ENCODE measurements at places on chromosomes 1 and 21. TPM values are rescaled to one million over a fixed set of nuclear protein-coding genes. Genes with fewer than 3 reads are reported as not detected.

DNA sequence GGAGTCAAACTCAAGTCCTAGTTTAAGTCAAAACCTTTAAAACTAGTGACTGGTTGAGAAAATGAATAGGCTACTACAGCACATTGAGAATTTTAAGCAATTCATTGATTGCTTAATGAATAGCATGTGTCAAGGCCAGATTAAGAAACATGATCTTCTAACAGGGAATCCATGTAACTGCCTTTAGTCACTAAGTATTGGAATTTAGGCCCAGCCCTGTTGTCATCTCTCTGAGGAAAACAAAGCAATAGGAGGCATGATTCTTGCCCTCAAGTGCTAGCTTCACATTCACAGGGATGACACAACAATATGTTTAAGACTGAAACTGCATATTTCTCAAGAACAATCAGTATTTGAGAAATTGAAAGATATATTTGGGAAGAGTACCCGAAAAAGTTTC is 70.0 kb upstream of the PTGS2 start:
- no peak overlapping the region for H3K27ac ChIP-seq
- H3K4me1 ChIP-seq: no peaks in the 10 kb centered on the region
- no peak for DNase-seq
- peaks cover under 1% of the 10 kb centered on the region for H3K27me3 ChIP-seq
- H3K36me3 ChIP-seq: no peaks in the 10 kb centered on the region
- H3K4me3 ChIP-seq: no peak overlapping the region

DNA sequence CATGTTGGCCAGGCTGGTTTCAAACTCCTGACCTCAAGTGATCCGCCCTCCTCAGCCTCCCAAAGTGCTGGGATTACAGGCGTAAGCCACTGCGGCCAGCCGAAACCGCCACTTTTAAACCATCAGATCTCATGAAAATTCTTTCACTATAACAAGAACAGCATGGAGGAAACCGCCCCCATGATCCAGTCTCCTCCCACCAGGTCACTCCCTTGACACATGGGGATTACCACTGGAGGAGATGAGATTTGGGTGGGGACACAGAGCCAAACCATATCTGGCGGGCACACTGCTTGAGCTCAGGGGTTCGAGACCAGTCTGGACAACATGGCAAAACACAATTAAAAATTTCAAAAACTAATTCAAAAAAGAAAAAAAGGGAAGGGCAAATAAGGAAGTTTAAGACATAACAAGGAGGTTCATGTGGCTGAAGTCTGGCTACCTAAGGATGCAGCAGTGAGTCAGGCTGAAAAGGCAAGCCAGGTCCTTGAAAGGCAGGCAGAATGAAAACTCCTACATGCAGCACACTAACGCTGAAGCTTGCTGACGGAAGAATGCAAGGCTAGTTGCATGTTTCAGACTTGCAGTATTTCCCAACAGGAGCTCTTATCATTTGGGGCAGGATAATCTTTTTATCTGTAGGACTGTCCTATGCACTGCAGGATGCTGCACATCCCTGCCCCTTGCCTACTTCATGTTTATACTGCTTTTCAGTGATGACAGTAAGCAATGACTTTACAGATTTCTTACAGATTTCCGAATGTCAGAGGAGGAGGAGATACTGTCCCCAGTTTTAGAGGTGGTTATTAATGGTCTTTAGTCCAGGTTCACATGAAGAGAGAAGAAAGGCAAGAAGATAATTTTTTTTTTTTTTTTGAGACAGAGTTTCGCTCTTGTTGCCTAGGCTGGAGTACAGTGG is 49.3 kb downstream of the FBXO42 start:
- H3K36me3 ChIP-seq: peaks cover 35% of the 10 kb centered on the region
- no peak overlapping the region for H3K27ac ChIP-seq
- no peak overlapping the region for H3K4me3 ChIP-seq
- no peaks in the 10 kb centered on the region for H3K27me3 ChIP-seq
- no peak for DNase-seq
- no peaks in the 10 kb centered on the region for H3K4me1 ChIP-seq

GRCh38 chr1:22216966-22217365 is 74.1 kb upstream of the WNT4 start:
- DNase-seq: no peak
- no peak overlapping the region for H3K4me3 ChIP-seq
- no peaks in the 10 kb centered on the region for H3K4me1 ChIP-seq
- H3K27ac ChIP-seq: no peak overlapping the region
- H3K36me3 ChIP-seq: no peaks in the 10 kb centered on the region

- H3K4me1 ChIP-seq: peaks cover 16% of the 10 kb centered on the region
- no peak for DNase-seq
- no peaks in the 10 kb centered on the region for H3K27me3 ChIP-seq
- no peaks in the 10 kb centered on the region for H3K36me3 ChIP-seq
These were observed 16.0 kb downstream of the TNFSF4 start for GRCh38 chr1:173191011-173191705.

GRCh38 chr1:107545056-107545577 is 404.3 kb downstream of the NTNG1 start:
- no peaks in the 10 kb centered on the region for H3K4me1 ChIP-seq
- H3K4me3 ChIP-seq: no peak overlapping the region
- no peaks in the 10 kb centered on the region for H3K27me3 ChIP-seq
- H3K36me3 ChIP-seq: no peaks in the 10 kb centered on the region
- no peak for DNase-seq

DNA sequence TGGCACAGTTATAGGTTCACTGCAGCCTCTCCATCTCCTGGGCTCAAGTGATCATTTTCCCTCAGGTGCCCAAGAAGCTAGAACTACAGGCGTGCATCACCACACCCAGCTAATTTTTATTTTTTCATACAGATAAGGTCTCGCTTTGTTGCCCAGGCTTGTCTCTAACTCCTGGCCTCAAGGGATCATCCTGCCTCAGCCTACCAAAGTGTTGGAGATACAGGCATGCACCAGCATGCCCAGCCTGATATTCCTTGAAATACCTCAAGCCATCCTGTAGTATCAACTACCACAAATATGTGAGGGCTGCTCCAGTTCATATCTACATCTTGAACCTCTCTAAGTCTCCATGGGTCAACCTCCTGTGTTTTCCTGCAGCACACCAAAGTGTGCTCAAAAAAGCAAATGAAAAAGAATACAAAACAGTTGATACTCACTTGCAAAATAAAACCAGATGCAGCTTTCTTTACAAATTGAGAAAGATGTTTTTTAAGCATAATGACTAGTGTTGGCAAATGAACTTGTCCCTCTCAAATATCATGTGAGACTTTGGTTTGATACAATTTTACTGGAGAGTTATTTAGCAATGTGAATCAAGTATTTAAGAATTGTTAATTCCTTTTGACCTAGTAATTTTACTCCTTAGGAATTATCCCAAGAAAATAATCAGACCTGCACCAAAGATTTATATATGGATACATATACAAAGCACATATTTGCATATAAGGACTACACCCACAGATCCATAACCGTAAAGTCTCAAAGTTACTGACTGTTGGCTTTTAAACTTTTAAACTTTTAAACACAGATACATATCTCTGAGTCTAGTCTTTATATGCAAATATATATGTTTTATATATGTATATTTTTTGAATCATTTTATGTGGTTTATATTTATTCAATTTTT is 197.7 kb downstream of the NRIP1 start:
- H3K4me1 ChIP-seq: peaks cover 7% of the 10 kb centered on the region
- no peak for DNase-seq
- no peak overlapping the region for H3K27ac ChIP-seq
- H3K27me3 ChIP-seq: peaks cover 11% of the 10 kb centered on the region

GRCh38 chr1:111852261-111852721 is 96.6 kb downstream of the DDX20 start:
- no peaks in the 10 kb centered on the region for H3K4me1 ChIP-seq
- no peak for DNase-seq
- no peak overlapping the region for H3K27ac ChIP-seq
- H3K36me3 ChIP-seq: no peaks in the 10 kb centered on the region
- no peak overlapping the region for H3K4me3 ChIP-seq

ITGB2 gene
- 340 TPM for total RNA-seq

GRCh38 chr1:212621043-212621948 is 12.7 kb downstream of the ATF3 start:
- peaks cover 22% of the 10 kb centered on the region for H3K4me1 ChIP-seq
- H3K27ac ChIP-seq: peak overlapping the region; percentile 46
- no peak overlapping the region for H3K4me3 ChIP-seq
- peaks cover 60% of the 10 kb centered on the region for H3K36me3 ChIP-seq
- DNase-seq: peak; percentile 15

GRCh38 chr1:94383966-94384408 is 34.2 kb upstream of the ABCD3 start:
- no peaks in the 10 kb centered on the region for H3K36me3 ChIP-seq
- peak overlapping the region; percentile 18 for H3K4me3 ChIP-seq
- H3K27me3 ChIP-seq: peaks cover 3% of the 10 kb centered on the region
- H3K4me1 ChIP-seq: peaks cover 22% of the 10 kb centered on the region

FAM151A gene
- not detected for total RNA-seq

RPE65 gene
- not detected for total RNA-seq

DNA sequence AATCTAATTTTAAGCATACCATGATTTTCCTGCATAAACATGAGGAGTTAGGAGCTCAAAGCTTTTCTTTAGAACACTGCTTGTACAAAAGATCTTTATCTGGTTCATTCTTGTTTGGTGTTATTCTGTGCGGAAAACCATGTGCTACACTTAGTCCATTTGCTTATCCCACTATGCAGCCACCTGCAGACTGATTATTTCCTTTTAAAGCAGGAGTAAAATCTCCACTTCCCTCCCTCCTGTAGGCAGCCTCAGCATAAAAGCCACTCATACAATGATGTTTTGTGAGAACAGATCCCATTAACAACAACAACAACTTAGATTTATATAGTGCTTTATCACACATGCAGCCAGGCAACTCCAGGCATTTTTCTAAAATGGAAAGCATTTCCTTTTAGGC is 355.3 kb upstream of the NEGR1 start:
- no peak for DNase-seq
- H3K27me3 ChIP-seq: no peaks in the 10 kb centered on the region

DNA sequence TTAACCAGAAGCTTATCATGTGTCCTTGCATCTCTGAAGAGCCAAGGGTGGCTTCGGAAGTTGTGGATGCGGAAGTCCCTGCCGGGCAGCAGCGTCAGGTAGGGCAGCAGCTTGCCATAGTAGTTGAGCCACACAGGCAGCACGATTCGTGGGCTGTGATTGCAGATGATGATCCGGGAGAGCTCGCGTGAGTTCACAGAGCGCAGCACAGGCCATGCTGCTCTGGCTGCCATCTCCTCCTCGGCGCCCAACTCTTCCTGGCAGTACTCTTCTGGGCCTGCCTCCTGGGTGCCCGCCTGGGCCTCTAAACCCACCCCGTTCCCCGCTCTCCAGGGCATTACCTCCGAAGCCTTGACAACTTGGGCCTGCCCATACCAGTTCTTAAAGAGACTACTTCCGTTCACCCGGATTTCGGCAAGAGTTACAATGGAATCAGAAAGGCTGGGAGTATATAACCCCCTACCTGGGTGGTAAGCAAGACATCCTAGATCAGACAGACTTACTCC is at the start of gene VHLL:
Gene VHLL, minus strand, starts transcription at position 456 of the 506 bp plus-strand sequence. Its CDS starts 118 bp downstream, at position 338.
- H3K4me1 ChIP-seq: peaks cover 14% of the 10 kb centered on the region
- no peaks in the 10 kb centered on the region for H3K36me3 ChIP-seq
- H3K27me3 ChIP-seq: no peaks in the 10 kb centered on the region

IQGAP3 gene
- total RNA-seq: 14.4 TPM

DNA sequence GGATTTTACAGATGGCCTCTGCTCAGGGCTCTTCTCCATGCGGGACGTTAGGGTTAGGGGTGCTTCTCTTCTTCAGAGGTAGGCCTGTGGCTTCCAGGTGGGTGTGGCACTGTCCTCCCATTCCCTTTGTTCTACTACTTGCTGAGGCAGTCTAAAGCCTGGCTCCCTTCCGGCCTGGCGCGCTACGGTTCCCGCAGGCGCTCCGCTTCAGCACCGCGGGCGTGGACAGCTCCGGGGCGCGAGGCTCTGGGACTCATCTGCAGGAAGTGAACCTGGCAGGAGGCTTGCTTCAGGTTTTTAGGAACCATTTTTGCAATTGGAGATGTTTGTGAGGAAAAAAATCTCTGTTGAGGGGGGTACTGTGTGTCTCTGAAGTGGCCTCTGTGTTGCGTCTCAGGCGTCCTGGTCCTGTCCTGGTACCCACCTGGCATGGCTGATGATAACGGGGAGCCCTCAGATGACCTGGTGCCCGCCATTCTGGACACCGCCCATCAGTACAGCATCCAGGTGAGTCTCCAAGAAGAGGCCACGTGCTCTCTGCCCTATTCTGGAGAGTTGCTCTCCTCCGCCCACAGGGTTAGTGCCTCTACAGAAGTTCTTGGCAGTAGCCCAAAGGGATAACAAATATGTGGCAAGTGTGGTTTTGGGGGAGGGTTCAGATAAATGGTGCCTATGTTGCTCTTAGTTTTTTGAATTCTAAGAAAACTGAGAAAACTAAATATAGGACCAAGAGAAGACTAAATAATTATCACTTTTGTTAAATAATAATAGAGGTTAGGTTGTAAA is 1.9 kb downstream of the MANEAL start:
- H3K4me1 ChIP-seq: peaks cover 22% of the 10 kb centered on the region
- no peak overlapping the region for H3K27ac ChIP-seq

- peaks cover 3% of the 10 kb centered on the region for H3K27me3 ChIP-seq
- H3K36me3 ChIP-seq: no peaks in the 10 kb centered on the region
- DNase-seq: no peak
- H3K27ac ChIP-seq: no peak overlapping the region
These were observed 114.3 kb downstream of the ZSCAN20 start for GRCh38 chr1:33586795-33587194.

- no peak for DNase-seq
- no peak overlapping the region for H3K4me3 ChIP-seq
- H3K36me3 ChIP-seq: no peaks in the 10 kb centered on the region
- no peak overlapping the region for H3K27ac ChIP-seq
- peaks cover 4% of the 10 kb centered on the region for H3K4me1 ChIP-seq
These were observed 570 bp upstream of the VASH2 start for GRCh38 chr1:212949771-212950170.

PALMD gene
- total RNA-seq: not detected

- no peaks in the 10 kb centered on the region for H3K4me1 ChIP-seq
- peaks cover 5% of the 10 kb centered on the region for H3K27me3 ChIP-seq
- no peak overlapping the region for H3K4me3 ChIP-seq
- H3K36me3 ChIP-seq: no peaks in the 10 kb centered on the region
- DNase-seq: no peak
These were observed 14.3 kb downstream of the PROX1 start for GRCh38 chr1:214002060-214002459.

DNA sequence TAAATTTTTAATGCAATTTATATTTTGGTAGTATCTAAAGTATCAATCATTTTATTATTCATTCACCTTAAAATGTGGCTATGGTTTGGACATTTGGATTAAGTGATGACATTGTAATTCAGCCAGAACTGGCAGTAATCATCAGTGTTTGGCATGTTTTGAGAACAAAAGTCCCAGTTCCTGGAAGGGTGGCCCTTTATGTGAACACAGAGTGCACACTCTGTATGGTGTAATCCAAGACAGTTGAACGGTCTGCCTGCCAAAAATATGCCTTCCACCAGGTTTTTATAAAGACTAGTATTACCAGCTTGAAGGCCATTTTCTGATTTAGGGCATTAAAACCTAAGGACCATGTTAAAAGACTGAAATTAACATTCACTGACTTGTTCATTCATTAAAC is 448.7 kb downstream of the LTN1 start:
- peaks cover 1% of the 10 kb centered on the region for H3K36me3 ChIP-seq
- no peaks in the 10 kb centered on the region for H3K27me3 ChIP-seq
- no peak overlapping the region for H3K27ac ChIP-seq
- H3K4me3 ChIP-seq: no peak overlapping the region

GPR137B gene
- 8.1 TPM for total RNA-seq
